ENCODE measurements at places on chromosomes 6 and 20.

DNA sequence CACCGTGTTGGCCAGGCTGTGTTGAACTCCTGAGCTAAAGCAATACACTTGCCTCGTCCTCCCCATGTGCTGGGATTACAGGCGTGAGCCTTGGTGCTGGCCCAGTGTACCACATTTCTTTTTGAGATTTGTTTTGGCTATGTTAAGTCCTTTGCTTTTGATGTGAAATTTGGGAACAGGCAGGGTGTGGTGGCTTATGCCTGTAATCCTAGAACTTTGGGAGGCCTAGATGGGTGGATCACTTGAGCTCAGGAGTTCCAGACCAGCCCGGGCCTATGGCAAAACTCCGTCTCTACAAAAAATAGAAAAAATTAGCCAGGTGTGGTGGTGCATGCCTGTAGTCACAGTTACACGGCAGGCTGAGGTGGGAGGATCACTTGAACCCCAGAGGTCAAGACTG is 40.2 kb downstream of the GINS1 start:
- DNase-seq: no peak

DNA sequence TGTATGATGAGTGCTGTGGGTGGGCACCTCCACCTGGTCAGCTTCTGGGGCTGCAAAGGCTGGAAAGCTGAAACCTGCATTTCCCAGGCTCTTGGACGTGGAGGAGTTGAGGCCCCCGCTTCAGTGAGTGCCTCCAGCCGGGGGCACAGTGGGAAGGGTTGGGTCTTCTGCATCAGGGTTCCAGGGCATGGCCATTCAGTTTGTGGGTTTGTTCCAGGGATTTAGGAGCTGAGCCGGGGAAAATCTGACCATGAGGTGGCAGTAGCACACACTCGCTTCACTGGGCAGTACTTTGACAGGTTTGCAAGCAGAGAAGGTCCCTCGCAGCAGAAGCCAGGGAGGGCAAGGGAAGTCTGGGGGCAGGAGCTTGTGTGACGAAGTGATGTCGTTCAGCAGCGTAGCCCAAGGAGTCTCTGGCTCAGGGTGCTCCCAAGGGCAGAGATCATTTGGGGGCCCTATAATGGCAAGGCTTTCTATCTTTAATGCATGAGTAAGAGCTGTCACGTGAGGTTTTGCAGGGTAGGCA is 69.5 kb upstream of the SULF2 start:
- DNase-seq: no peak

GRCh38 chr6:167663784-167664443 is 162.8 kb upstream of the AFDN start:
- no peak for DNase-seq

GRCh38 chr6:119453242-119454200 is 104.0 kb upstream of the MAN1A1 start:
- DNase-seq: no peak

- no peak for DNase-seq
Measured at GRCh38 chr6:63514488-63515173, 57.6 kb upstream of the LOC128125822 start.

DNA sequence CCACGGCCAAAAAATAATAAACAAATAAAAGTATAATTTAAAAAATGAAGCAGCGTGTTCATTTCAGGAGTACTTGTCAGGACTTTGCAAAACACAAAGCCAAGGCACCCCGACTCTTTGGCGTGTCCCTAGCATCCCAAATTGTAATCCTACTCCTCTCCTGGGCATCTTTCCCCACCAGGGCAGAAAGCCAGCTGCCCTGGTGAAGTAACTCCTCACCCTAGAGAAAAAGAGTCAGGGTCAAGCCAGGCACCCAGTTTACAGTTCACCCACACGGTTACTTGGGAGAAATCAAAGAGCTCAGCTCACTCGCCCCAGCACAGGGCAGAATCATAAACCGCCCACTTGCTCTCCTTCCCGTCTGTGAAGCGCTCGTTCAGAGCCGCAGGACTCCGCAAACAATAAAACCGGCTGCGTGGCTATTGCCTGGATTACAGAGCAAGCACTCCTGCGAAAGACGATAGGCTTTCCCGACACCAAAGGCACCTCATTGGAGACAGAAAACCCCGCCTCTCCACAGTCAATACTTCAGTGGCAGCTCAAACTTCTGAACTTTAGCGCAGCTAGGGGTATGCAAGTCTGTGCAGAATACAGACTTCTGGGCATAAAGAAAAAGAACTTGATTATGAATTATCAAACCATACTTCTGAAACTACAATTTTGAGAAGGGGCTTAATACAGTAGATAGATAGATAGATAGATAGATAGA is 73.0 kb upstream of the NHSL1 start:
- no peak for DNase-seq

All from pons (tissue), 1 donor.